ENCODE measurements at places on chromosomes 5 and 9. TPM values are rescaled to one million over a fixed set of nuclear protein-coding genes. Genes with fewer than 3 reads are reported as not detected.

CEP120 gene
- total RNA-seq: 27.7 TPM

MEGF10 gene
- total RNA-seq: 1.0 TPM

FOXD4L4 gene
- not detected for total RNA-seq

MSX2 gene
- 0.67 TPM for total RNA-seq

TMEFF1 gene
- total RNA-seq: not detected

FAM221B gene
- total RNA-seq: not detected

TLX3 gene
- total RNA-seq: not detected

RFESD gene
- total RNA-seq: 6.5 TPM

GLRA1 gene
- total RNA-seq: not detected

INSYN2B gene
- total RNA-seq: 1.1 TPM
